ENCODE measurements at places on chromosomes 7 and 10.

DNA sequence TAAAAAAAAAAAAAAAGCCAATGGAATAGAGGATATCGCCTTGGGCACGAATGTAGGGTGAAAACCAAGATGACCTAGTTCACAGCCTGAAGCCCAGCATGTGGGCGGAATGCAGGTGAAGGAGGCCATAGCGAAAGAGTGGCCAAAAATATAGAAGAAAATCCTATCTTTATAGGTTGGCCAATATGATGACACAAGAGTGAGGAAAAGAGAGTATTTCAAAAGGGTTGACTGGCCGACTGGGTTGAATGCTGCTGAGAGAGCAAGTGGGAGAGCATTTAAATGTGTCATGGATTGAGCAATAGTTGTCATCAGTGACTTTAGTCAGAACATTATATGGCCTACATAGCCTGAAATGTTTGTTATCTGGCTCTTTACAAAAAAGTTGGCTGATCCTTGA is 17.2 kb upstream of the GLI3 start:
- DNase-seq: no peak

GRCh38 chr10:118694848-118695247 is 59.9 kb downstream of the CACUL1 start:
- DNase-seq: no peak

DNA sequence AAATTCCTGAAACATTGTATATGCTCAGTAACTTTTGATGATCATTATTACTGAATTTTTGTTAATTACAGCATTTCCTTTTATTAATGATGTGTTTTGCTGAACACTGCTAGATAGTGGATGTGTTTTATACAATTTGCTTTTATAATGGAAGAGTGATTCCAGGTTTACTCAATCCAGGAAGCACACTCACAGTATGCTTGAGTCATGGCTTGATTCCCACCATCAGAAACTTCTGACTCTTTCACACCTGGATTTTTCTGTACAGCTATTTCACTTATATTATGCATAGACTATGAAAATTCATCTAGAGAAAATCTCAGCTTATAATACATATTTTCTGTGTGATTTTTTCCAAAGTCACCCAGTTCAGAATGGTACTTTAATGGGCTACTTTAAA is 1040.9 kb downstream of the GRM8 start:
- DNase-seq: no peak

DNA sequence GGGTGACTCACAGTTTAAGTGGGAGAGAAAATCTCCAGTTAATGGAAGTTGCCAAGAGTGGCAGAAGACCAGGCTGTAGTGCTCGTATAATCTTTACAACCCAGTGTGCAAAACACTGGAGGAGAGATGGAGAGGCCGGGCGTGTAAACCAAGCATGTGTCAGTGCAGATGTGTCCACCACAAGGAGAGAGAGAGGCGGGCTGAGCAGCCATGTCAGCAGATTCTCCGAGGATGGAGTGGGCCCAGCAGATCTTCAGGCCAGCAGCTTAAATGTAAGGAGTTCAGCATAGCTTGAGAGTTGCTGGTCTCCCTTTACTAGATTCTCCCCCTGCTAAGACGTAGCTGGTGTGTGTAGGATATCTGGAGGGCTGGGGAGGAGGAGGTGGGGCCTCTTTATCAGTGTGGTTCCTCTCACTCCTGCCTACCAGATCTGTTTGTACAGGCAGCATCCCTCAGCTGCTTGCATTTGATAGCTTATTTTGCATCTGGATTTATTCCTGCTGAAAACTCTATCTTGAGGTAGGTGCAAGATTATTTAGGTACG is 13.7 kb downstream of the BPGM start:
- DNase-seq: no peak

GRCh38 chr10:4983615-4984216 is 19.9 kb downstream of the AKR1C2 start:
- no peak for DNase-seq

DNA sequence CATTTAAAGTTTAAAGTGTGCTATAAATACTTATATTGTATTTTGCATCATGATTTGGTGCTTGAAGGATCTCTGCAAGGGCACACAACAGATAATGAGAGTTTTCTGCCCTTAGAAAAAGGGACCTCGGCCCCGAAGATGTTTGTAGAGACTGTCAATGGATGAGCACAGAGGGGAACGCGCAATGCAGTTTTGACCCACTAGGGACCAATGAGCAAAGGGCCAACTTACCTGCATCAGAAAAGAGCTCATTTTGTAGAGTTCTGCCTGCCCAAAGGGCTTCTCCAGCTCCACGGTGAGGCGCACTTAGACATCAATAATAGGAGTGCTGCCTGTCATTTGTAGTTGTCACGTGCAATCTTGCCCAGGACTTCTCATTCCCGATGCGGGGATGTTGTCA is 91.1 kb downstream of the BUB3 start:
- no peak for DNase-seq

- DNase-seq: no peak
Observed at GRCh38 chr10:62666275-62666674, 138.2 kb upstream of the ADO start.

DNA sequence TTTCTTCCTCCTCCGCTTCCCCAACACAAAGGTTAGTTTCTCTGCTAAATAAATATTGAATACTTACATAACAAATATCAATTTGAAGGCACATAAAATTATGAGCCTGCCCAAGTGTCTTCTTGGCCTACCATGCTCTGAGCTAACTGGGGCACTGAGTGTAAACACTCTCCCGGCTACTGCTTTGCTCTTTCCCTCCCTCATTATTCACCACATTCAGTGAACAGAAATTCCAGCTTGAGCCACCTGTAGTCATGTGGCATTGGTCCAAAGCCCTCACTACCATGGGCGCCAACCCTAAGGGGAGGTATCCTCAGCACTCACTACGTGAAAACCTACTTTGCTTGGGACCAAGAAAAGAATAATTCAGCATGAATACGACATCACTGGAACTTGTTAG is 409.0 kb downstream of the KCNMA1 start:
- DNase-seq: no peak

- DNase-seq: no peak
Observed at GRCh38 chr7:50308203-50308531, 3.7 kb downstream of the IKZF1 start.

All from CD4-positive, alpha-beta T cell treated with Interleukin-21 for 1 hour (primary cell).